Neural progenitor cell (in vitro differentiated cells): ENCODE measurements at places on chromosomes 2 and 18. TPM values are rescaled to one million over a fixed set of nuclear protein-coding genes. Genes with fewer than 3 reads are reported as not detected.

GRCh38 chr18:48928787-48929186 is 22.0 kb downstream of the SMAD7 start:
- H3K36me3 ChIP-seq, result no peaks in the 10 kb centered on the region
- H3K4me1 ChIP-seq, result peaks cover 37% of the 10 kb centered on the region
- no peak overlapping the region for H3K4me3 ChIP-seq
- no peaks in the 10 kb centered on the region for H3K27me3 ChIP-seq

Gene REG3A
- total RNA-seq, result not detected in 2 replicates

Gene SH3BP4
- 50.4 and 53.4 TPM in 2 replicates for total RNA-seq

Gene SANBR
- 28.3 and 47.3 TPM in 2 replicates for total RNA-seq

Gene ASPRV1
- total RNA-seq, result 0.30 and 1.2 TPM in 2 replicates

- DNase-seq, result no peak
- H3K27me3 ChIP-seq, result no peaks in the 10 kb centered on the region
- no peaks in the 10 kb centered on the region for H3K36me3 ChIP-seq
Observed at GRCh38 chr18:9039441-9040071, 62.9 kb upstream of the NDUFV2 start.

Gene EMILIN1
- 0.15 and 5.1 TPM in 2 replicates for total RNA-seq

DNA sequence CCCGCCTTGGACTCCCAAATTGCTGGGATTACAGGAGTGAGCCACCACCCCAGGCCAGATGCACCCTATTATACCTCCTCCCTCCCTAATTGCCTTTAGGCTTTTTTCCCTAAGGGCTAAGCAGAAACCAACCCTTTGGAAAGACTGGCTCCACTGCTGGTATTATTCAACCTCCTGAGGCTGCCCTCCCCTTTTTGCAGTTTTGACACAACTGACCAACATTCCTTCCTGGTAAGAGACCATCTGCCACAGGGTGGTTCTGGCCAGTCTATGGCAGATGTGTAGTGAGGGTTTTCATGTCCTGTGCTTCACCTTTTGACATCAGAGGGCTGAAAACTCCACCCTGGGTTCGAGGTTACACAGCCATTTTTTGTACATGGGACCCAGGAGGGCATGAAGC is 1785.3 kb upstream of the CELF4 start:
- no peaks in the 10 kb centered on the region for H3K27me3 ChIP-seq
- no peak overlapping the region for H3K4me3 ChIP-seq
- no peak overlapping the region for H3K27ac ChIP-seq
- peaks cover 10% of the 10 kb centered on the region for H3K4me1 ChIP-seq
- no peaks in the 10 kb centered on the region for H3K36me3 ChIP-seq

DNA sequence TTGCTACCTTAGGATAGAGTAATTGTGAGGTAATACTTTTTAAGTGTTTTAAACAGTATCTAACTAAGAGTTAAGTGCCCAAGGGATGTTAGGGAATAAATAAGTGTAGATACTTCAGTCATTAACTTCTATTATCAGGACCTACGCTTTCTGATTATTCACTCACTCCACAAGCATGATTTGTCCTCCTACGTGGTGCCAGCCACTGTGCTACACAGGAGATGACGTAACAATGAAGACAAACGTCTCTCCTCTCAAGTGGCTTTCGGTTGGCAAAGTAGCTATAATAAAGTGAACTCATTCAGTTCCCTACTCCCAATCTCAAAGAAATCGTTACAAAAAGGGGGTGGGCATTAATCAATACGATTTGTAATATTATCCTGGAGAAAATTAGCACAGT is 100.9 kb upstream of the SETBP1 start:
- H3K4me1 ChIP-seq, result peaks cover 5% of the 10 kb centered on the region
- no peak overlapping the region for H3K27ac ChIP-seq
- H3K4me3 ChIP-seq, result no peak overlapping the region
- H3K36me3 ChIP-seq, result no peaks in the 10 kb centered on the region

DNA sequence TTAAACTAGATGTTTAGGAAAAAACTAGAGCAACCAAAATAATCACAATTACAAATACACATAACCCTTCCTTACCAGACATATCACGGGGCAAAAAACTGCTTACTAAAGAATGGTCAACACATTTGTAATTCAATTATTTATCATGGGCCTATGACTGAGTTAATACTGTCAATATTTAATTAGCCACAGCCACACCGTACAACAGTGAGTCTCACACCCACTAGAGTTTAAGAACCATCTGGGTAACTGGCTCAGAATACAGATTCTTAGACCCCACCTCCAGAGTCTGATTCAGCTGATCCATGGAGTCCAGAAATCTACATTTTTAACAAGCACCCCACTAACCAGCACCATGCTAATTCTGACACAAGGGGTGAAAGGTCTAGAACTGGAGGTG is 14.8 kb downstream of the ATL2 start:
- H3K4me3 ChIP-seq, result no peak overlapping the region
- no peaks in the 10 kb centered on the region for H3K27me3 ChIP-seq
- H3K4me1 ChIP-seq, result no peaks in the 10 kb centered on the region
- no peak overlapping the region for H3K27ac ChIP-seq
